ENCODE measurements at places on chromosomes 1 and 21.
A peak's percentile ranks its signal among the peaks of the same experiment; 100 is the strongest.

DNA sequence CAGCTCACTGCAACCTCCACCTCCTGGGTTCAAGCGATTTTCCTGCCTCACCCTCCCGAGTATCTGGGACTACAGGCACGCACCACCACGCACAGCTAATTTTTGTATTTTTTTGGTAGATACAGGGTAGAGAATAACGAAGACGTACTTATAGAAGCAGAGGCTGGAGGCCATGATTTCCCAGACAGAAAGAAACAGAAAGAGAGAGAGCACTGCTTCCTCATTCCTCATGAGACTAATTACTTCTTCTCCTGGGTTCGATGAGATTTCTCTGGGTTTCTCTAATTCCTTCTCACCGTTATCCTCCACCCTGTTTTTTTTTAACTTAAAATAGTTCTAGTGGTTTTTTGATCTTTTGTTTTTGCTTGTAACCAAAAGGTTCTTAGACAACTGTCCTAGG lies 23.4 kb upstream of the PTP4A2 start:
- no peak for DNase-seq

GRCh38 chr1:221637641-221638041 lies 104.2 kb downstream of the DUSP10 start:
- no peak for DNase-seq

DNA sequence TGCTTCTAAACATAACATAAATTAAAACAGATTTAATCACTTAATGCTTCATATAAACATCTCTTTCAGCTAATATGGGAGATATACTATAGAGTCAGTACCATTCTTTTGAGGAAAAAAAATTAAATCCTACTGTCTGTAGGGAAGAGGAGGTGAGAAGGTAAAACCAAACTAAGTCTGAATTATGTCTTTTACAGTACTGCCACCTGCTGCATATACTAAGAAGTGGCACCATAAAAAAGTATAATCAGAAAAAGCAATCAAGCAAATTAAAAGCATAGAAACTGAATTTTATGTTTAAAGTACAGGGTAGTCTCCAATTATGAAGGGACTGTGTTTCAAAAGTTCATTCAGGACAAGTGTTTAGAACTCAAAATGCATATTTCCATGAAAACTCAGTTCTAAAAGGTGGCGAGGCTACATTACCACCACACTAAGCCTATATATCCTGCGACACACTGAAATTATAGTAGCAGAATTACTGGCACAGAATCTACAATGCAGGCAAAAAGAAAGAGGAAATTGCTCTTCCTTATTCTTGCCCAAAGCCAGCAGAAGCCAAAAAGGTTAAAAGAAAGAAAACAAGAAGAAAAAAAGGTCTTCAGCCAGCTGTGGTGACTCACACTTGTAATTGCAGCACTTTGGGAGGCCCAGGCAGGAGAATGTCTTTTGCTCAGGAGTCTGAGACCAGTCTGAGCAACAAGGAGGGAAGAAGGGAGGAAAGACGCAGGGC lies 9.0 kb downstream of the NSL1 start:
- DNase-seq = no peak

DNA sequence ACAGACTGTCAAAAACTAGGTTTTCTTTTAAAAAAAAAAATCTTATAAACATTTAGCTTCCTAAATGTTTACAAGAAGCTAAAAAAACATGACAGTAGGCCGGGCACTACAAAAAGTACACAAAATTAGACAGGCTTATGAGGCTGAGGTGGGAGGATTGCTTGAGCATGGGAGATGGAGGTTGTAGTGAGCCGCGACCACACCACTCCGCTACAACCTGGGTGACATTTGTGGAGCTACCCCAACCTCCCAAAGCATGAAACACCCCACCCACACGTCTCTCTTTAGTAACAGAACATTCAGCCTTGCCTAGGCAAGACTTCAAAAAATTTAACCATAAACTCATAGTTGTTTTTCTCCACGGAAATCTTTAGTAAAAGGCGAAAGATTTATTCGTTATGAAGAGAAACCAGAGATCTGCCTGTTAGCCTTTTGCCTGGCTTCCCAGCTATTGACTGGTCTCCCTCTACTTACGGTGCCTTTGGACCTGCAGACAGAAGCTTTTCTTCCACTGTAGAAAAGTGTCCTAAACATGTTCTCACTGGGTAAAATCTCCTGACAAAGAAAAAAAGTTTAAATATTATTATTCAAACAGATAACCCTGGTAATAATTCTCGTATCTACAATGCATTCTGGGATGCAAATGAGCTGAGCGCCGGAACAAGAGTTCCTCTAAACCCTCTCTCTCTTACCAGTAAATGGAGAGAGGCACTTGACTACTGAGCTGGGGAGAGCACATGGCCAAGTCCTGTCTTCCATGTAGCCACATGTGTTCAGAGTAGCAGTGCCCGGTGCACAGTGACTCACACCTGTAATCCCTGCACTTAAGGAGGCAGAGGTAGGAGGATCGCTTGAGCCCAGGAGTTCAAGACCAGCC lies 9.2 kb downstream of the RNU5D-1 start:
- peak; percentile 99 for DNase-seq

DNA sequence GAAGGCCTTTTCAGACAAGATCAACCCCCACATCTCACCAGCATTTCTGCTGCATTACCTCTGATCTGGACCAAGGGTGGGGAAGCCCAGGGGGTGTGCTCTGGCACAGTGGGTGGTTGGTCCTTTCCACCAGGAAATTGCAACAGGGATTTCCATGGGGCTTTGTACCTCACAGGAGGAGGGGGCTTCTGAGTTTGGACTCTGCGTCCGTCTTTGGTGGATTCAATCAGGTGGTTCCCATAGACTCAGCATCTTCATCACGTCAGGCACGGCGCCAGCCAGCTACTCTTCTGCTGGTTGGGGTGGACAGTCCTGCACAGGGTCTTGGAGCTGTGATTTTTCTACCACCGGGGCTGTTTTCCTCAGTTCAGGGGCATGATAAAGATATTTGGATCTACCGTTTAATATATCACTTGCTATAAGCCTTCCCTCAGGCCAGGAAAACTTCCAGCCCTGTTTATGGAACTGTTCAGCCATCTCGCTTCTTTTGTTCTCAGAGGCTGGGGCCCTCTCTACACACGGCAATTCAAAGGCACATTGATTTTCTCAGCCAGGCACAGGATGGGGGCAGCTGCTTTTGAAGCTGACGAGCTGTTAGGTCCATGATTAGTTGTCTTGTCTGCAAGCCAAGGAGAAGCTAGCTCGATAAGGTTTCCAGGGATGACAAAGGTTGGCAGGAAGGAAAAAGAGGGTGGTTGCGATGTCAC lies 467.3 kb downstream of the CAMTA1 start:
- DNase-seq = no peak

- no peak for DNase-seq
Measured at GRCh38 chr21:41705546-41706262, 61.1 kb downstream of the RIPK4 start.

GRCh38 chr1:44842862-44843655 lies at the start of gene PTCH2:
Gene PTCH2 (minus strand): TSS chr1:44843253. CDS start chr1:44842932, 321 bp downstream.
- no peak for DNase-seq
